Activated T-cell treated with anti-CD3 and anti-CD28 coated beads for 24 hours (primary cell): ENCODE measurements at places on chromosomes 5 and 9.

DNA sequence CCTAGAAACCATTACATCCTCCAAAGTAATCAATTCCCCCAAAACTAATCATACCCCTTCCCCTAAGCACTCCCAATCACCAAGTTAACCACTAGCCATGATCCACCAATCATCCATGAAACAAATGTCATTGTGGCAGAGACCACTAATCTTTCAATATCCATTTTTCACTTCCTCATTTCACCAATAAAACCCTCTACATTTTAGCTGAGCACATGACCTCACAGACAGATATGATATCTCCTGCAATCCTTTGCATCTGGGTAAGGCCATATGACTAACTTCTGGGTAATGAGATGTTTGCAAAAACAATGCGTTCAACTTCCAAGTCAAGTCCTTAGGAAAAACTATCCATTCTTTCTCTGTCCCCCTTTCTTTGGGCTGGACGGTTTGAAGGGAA is 20.7 kb downstream of the OR2S2 start:
- no peak for DNase-seq

DNA sequence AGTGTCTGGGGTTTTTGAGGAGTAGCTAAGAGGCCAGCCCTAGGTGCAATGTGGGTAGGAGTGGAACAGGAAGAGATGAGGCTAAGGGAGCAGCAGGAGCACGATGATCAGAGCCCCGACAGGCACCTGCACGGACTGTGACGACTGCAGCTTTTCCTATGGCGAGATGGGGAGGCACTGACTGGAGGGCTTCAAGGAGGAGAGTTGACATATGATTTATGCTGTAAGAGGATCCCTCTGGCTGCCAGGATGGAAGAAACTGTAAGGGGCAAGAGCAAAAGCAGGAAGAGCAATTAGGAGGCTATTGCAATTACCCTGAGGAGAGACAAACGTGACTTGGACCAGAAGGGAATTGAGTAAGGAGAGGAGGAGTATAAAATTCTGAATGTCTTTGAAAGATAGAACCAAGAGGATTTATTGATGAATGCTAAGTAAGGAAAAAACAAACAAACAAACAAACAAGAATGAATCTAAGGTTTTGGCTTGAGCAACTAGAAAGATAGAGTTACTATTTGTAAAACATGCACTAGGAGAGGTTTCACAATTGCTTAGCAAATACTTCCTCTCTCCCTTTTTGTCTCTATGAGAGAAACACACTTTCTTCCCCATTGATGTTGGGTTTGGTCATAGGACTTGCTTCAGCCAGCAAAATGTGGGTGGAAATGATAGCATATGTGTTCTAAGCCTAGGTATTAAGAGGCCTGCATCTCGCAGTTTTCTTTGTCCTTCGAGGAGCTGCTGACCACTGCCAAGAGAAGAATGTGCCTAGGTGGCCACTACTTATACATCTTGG is 32.9 kb downstream of the TRPC7 start:
- no peak for DNase-seq

DNA sequence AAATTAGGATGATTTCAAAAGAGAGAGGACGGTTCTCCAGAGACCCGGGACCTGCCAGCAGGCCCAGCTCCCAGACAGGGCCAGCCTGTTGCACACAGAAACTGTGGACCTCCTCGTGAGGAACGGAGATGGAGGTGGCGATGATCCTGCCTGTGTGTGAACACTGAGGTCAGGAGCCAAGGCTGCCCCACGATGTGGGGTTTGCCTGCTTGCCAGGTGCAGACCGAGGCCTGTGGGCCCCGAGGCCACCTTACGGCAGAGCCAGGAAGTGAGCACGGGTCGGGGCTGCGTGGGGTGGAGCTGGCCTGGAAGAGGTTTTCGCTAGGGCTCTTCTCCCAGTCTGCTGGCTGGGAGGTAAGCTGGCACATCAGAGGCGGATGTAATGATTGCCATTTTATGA is 4.3 kb downstream of the FAM163B start:
- no peak for DNase-seq

GRCh38 chr9:114668146-114668545 is 10.5 kb upstream of the TEX53 start:
- DNase-seq: no peak

DNA sequence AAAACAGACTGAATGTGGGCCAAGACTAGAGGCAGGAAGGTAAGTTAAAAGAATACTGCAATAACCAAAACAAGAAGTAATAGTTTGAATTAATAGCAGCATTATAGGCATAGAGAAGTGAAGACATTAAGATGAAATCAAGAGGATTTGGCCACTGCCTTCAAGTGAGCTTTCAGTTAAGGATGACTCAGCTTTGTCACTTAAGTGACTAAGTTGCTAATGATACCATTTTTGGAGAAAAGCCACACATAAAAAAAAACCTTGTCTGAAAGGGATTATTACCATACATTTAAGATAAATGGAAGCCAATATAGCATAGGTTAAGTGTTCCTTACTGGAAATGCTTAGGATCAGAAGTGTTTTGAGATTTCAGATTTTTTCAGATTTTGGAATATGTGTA is 57.0 kb downstream of the ECPAS start:
- no peak for DNase-seq

DNA sequence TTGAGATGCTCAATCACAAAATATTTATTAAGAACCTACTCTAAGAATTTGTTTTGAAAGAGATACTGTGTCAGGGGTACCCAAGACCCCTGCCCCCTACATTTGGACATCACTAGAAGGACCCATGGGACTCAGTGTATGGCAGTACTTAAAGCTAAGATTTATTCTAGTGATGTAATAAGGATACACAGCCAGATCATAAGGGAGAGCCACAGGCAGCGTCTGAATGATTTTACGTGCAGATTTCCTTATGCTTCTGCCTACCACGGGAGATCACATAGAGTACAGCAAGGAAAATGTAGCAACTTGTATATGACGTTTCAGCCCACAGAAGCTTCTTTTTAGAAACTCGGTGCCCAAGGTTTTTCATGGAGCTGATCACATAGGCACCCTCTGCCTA is 172.9 kb downstream of the DEPDC1B start:
- DNase-seq: no peak

DNA sequence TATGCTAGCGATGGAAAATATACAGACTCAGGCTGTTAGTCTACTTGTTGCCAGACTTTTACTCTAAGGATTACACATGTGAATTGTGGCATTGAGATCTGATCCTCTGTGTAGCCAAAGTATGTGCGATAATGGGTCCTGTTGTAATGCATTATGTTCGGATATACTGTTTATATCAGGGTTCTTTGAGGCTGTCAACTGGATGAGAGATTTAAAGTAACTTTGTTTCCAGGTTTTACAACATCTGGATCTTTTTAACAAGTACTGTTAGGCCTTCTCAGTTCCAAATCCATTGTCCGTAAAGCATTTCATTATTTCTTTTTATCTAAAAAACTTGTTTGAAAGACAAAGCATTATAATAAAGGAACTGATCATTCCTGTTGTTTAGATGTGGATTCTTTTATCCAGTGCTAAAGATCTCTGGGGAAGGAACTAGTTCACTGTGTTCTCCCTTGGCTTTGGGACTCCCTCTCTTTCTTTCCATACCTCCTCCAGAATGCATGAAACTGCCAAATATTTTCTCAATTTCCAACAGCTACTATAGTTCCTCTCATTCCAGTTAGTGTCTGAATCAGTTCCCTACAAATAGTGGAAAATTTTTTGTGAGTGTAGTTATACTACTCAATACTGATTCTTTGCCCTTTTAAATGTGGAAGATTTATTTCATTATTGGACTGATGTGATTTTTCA is 68.8 kb downstream of the HACD4 start:
- no peak for DNase-seq

DNA sequence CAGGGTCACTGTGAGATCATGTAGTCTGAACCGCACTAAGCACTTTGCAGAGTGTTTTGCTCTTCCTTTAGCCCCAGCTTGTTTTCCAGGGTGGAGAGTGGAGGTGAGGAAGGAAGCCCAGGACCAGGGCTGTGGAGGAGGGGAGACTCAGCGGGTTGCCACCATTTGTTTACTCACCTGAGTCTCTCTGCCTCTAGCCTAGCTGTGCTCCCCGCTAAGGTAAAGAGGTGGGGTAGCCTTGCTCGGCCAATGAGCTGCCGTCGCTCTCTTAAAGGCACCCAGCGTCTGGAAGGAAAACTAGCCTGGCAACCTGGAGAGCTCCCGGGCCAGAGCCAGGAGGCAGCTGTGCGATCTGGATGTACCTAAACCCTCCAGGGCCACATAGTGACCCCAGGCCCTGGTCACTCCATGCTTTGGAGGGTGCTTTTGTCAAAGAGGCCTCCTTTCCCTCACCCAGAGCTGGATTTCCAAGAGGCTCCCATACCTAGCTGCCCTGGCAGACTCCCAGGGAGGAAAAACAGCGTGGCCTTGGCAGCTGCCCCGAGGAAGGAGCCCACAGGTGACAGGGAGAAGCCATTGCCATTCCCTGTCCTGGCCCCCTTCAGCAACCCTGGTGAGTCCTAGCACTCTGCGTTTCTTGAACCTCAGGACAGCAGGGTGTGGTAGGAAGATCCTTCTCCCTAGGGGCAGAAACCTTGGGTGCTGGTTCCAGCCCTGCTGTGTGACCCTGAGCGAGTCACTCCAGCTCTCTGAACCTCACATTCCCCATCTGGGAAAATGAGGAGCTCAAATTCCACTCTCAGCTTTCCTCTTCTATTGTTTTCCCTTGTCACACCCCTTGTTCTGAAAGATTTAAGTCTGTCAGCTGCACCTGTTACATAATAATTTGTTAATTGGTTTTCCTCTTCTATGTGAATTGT is 42.4 kb upstream of the LARP1 start:
- no peak for DNase-seq

DNA sequence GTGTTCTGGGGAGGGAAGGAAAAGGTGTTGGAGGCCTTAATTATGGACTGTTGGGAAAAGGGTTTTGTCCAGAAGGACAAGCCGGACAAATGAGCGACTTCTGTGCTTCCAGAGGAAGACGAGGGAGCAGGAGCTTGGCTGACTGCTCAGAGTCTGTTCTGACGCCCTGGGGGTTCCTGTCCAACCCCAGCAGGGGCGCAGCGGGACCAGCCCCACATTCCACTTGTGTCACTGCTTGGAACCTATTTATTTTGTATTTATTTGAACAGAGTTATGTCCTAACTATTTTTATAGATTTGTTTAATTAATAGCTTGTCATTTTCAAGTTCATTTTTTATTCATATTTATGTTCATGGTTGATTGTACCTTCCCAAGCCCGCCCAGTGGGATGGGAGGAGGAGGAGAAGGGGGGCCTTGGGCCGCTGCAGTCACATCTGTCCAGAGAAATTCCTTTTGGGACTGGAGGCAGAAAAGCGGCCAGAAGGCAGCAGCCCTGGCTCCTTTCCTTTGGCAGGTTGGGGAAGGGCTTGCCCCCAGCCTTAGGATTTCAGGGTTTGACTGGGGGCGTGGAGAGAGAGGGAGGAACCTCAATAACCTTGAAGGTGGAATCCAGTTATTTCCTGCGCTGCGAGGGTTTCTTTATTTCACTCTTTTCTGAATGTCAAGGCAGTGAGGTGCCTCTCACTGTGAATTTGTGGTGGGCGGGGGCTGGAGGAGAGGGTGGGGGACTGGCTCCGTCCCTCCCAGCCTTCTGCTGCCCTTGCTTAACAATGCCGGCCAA is 19.1 kb downstream of the PTGES2 start:
- DNase-seq: no peak

- DNase-seq: no peak
Measured at GRCh38 chr5:36033486-36033885, 33.2 kb downstream of the UGT3A2 start.

DNA sequence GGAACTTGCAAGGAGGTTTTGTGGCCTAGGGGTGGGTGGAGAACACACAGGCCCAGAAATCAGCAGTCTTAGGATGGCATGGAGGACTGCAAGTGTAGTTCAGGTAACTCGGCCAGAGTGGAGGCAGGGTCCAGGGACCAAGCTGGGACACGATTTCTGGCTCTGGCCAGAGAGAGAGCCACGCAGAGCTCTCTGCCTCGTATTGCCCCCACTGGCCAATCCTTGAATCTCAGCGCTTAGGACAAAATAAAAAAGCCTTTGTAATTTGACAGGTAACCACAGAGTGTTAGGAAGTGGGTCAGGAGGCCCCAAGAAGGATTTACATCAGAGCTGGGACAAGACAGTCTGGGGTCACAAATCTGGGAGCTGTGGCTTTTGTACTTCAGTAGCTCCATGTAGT is 11.7 kb downstream of the MAP3K1 start:
- no peak for DNase-seq

DNA sequence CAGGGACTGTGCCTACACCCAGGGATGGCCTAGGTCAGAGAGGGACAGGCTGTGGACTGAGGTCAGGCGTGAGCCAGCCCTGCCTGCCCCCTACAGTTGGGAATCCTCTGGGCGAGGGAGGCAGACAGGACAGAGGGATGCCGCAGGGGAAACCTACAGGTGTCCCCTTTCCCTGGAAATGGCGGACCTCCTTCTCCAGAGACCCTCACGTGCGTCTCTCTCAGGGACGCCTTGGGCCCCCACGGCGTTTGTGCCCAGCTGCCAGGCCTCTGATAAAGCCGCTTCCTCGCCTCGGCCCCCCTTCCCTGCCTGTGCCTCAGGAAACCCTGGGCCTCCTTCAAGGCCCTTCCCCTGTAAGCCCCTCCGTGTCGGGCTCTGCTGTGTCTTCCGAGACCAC is 129.3 kb downstream of the RXRA start:
- DNase-seq: no peak

DNA sequence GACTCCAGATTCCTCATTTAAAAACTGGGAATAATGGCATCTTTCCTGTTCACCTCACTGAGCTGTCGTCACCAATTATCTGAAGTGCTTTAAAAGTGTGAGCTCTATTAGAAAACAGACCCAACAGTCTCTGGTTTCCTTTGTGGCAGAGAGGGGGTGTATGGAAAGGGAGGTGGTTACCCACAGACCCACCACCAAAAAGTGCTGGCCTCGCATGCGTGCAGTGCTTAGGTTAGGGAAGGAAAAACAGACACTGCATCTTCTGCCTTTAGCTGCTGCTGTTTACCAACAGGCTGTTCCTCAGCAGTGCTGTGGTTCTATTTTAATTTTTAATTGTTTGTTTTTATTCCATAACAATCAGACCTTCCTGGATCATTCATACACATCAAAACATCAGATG is 249.6 kb downstream of the PIK3R1 start:
- DNase-seq: no peak

- DNase-seq: no peak
Measured at GRCh38 chr5:139523635-139524445, 37.3 kb upstream of the UBE2D2 start.

GRCh38 chr5:67581203-67581602 is 384.6 kb upstream of the CD180 start:
- no peak for DNase-seq

GRCh38 chr9:37371565-37372464 is 50.7 kb upstream of the GRHPR start:
- no peak for DNase-seq

DNA sequence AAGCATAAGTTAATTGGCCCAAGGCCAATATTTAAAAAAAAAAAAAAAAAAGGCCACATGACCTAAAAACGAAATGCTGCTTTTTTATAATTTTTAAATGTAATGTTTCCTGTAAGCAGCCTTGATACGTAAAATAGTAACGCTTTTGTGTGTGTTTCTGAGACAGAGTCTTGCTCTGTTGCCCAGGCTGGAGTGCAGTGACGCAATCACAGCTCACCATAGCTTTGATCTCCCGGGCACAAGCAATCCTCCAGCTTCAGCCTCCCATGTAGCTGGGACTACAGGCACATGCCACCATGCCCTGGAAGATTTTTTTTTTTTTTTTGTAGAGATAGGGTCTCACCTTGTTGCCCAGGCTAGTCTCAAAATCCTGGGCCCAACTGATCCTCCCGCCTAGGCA is 179.9 kb downstream of the EDIL3 start:
- no peak for DNase-seq
